ENCODE measurements at places on chromosomes 16 and 17.

DNA sequence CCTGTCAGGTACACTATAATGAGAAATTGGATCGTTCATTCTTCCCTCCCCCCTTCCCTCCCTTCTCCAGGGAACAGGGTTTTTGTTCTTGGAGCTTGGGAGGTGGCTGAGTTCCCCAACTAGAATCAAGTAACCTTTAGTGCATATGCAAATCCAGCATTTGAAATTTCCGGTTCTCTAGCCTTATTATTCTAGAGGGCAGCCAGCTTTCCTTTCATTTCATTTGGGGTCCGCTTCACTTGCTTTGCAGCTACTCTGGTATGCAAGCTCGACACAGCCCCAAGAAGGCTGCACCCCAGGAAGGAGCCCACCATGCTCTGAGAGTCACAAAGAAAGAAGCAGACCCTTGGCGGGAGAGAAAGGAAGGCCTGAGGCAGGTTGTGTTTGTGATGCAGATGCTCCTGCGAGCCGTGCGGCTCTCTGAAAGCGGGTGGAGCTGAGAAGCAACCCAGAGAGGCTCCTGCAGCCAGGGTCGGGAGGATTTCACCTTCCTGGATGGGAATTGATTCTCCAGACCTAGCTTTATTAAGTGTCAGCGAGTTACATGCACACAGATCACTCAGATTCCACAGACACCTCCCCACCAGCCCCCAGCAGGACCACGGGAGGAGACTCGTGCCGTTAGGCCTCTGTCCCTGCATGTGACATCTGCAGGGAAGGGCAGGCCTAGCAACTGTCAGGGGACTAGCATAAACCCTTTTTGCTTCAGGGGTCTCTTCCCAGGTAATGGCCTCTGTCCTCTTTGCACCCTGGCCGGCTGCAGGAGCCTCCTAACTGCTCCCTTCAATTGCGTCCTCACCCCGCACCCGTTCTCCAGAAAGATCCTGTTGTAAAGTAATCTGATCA, 34.5 kb downstream of the PMM2 start:
- no peak for DNase-seq

GRCh38 chr17:54789101-54789880, 111.4 kb upstream of the TOM1L1 start:
- DNase-seq, result no peak

DNA sequence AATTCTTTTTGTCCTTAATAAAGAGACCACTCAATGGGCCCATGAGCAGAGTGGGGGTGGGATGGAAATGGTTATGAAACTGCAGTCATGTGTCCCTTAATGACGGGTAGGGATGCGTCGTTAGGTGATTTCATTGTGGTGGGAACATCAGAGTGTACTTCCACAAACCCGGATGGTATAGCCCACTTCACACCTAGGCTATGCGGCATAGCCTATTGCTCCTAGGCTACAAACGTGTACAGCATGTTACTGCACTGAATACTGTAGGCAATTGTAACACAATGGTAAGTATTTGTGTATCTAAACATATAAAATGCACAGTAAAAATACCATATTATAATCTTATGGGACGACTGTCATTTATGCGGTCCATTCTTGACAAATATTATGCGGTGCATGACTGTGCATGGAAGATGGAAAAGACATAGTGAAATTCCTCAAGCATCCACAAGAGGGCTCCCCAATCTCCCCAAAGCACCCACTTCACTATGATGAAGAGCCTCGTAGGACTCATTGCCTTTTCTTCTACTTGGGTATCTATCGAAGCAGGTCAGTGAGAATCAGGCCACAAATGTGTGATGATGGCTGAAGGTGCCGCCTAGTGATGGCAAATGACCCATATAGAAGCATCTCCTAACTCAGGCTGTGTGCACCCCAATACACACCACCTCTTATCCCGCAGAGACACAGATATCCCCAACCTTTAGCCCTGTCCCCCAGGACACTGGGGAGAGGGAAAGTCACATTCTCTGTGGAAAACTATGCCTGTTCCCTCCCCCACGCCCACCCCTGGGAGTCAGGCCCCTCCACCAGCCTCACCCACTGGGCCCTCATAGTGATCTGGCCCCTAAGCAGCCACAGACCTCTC, 43.5 kb downstream of the TBX21 start:
- DNase-seq, result peak; percentile 2

- DNase-seq, result no peak
These were observed 15.9 kb upstream of the ATP6V0C start for GRCh38 chr16:2497695-2498484.

DNA sequence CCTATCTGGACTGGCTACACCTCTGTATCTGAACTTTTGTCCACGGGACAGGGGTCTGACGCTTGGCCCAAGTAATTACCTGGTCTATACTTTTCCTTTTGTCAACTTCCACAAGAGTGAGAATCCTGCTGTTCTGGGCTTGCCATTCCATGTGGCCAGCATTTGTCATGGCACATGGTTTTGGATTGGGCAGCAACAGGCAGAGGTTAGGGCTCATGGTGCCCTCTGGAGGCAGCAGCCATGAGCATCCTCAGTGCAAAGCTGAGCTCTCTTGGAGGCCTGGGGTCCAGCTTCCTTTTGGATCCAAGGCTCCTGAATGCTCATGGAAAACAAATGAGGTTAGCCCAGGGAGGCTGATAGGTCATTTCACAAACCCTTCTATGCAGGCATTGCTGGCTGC, 7.5 kb upstream of the EDC4 start:
- no peak for DNase-seq

DNA sequence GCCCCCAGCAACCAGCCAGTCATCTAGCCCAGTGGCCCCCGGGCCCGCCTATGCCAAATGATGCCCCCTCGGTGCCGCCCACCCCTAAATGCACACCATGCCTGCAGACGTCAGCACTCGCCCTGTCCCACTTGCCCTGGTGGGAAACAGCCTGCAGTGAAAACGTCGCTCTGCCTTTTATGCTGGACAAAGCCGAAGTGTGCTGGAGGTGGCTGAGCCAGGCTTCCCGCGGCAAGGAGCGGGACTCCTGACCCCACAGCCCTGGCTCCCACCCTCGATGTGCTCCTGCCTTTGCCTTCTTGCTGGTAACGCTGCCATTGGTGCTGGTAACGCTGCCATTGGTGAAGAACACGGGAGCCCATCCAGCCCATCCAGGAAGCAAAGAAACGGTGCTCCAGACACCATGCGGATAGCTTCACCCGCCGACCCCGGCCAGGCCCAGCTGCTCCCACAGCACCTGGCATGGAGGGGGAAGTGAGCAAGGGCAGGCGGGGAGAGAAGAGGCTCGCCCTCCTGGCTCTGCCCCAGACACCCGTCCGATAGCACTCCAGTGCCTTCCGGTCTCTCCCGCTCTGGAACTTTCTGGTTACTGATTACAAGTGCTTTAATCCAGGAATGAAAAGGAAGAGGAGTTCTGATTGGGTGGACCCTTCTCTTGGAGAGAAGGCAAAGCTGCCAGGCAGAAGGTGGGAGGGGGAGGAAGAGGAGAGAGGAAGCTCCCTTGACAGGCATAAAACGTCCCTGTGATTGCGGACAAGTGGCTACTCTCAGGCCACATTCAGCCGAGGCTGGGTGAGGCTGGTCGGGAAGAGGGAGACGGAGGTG, 4.0 kb upstream of the BAIAP2 start:
- no peak for DNase-seq

GRCh38 chr16:5056352-5056751, 9.4 kb downstream of the C16orf89 start:
- DNase-seq, result no peak

GRCh38 chr17:39402890-39403605, 1.6 kb upstream of the FBXL20 start:
- no peak for DNase-seq

DNA sequence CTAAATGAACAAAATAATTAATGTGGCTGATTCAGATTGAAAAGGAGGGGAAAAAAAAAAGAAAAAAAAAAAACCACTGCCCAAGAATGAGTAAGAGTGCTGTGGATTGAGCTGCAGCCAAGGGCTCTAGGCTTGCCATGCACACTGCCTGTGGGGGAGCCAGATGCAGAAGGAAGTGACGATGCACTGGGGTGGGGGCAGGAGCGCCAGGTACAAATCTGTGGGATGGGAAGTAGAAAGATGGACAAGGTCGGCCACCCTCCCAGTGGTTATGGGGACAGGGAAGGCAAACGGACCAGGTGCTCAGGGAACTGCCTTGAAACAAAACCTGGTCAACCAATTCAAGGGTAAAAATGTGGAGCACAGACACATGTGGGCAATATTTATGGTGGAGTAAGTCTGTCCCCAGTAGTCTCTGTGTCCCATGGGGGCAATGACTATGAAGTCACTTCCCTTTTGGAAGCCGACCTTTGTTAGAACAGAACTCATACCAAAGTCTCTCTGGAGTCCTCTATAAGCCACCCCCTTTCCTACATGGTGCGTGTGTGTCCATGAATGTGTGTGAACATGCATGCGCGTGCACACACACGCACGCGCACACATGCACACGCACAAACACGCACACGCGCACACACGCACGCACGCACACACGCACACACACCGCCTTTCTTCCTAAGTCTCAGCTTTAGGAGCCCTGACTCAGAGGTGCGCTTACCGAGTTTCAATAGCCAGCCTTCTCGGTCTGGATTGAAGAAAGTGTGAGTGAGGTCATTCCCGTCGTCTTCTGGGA, 84.3 kb downstream of the CYTH1 start:
- no peak for DNase-seq

- no peak for DNase-seq
These were observed 29.8 kb downstream of the COX4I1 start for GRCh38 chr16:85829171-85829719.
